ENCODE measurements at places on chromosomes 5 and 9. TPM values are rescaled to one million over a fixed set of nuclear protein-coding genes. Genes with fewer than 3 reads are reported as not detected.

BSPRY gene
- not detected for total RNA-seq

BAAT gene
- not detected for total RNA-seq

RETREG1 gene
- 73.9 TPM for total RNA-seq

DDX4 gene
- total RNA-seq = not detected

AJM1 gene
- 2.1 TPM for total RNA-seq

GABRA6 gene
- total RNA-seq = not detected

TPPP gene
- total RNA-seq = 5.4 TPM

C9orf78 gene
- 176 TPM for total RNA-seq

ADAMTS12 gene
- total RNA-seq = not detected
